ENCODE measurements at places on chromosomes 1 and 21.

DNA sequence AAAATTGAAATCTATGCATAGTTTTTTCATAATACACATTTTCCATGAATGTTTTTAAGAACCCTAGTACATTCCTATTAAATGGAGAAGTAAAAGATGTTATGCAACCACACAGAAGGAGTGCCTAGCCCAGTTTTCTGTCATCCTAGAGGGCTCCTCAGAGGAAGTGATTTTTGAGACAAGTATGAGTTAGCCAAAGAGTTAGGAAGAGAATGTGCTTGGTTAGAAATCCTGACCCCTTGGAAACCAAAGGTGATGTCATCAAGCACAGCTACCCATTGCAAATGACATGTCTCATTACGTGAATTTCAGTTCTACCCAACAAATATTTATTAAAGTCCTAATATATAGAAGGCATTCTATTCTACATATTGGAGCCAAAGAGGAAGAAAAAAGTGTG lies 88.9 kb upstream of the TNFSF4 start:
- DNase-seq: no peak

- no peak for DNase-seq
These were observed 11.4 kb downstream of the NEXN start for GRCh38 chr1:77899647-77900320.

GRCh38 chr1:38444311-38444710 lies 397.7 kb upstream of the POU3F1 start:
- DNase-seq: no peak

GRCh38 chr21:15171546-15171945 lies 106.7 kb upstream of the NRIP1 start:
- no peak for DNase-seq

DNA sequence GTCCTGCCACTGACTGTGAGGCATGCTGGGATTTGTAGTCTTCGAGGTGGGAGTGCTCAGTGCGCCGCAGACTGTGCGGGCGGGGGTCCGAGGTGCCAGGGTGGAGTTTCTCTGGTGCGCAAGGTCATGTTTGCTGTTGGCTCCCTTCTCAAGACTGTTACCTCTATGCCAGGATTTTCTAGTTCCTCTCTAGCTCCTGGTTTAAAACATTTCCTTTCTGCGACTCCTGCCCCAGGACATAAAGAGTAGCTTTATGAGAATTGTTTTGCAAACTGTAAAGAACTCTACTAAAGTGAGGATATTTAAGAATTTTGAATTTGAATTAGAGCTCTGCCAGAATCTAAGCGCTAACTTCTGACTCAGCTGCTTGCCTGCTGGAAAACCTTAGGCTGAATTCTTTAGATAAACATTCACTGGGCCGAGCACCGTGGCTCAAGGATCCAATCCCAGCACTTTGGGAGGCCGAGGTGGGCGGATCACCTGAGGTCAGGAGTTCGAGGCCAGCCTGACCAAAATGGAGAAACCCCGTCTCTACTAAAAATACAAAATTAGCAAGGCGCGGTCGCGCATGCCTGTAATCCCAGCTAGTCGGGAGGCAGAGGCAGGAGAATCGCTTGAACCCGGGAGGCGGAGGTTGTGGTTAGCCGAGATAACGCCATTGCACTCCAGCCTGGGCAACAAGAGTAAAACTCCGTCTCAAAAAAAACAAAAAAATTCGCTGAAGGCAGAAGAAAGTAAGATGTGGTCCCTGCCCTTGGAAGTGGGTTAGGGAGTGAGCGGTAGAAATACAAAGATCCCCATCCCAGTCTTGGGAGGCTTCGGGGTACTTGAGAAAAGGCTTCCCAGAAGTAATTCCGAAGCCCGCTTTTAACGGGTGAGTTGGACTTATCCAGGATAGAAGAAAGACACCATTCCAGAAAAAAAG lies 992 bp upstream of the USP48 start:
- no peak for DNase-seq

DNA sequence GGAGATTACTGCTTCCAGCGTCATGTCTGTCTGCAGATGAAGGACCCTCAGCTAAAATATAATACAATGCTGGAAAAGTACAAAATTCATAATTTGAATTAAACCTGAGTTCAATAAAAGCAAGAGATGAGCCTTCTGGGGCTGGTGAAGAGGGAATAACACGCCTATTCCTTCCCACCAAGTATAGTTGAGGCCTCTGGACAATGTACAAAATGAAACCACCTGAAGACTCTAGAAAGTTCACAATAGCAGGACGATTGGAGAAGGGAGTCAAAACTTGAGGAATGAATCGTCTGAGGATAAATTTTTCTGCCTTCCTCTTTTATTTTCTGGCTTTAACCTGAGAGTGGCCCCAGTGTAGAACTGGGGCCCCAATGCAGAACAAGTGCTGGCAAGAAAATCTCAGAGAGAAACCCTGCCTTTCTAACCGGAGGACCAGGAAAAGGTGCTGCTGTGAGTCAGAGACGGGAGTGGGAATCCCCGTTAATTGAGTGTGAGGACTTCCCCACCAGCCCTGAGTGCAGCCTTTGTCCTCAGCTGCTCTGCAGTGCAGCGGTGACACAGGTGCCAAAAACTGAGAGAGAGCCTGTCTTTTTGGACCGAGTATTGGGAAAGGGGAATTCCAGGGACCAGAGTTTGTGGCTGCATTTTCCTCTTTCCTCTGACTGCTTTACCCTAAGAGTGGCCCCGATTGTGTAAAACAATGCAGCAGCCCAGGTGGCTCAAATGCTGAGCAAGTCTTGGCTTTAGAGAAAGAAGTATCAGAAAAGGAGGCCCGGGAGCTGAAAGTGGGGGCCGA lies 264.9 kb downstream of the DYRK1A start:
- no peak for DNase-seq

- no peak for DNase-seq
These were observed 6.8 kb upstream of the BSND start for GRCh38 chr1:54991939-54992338.

DNA sequence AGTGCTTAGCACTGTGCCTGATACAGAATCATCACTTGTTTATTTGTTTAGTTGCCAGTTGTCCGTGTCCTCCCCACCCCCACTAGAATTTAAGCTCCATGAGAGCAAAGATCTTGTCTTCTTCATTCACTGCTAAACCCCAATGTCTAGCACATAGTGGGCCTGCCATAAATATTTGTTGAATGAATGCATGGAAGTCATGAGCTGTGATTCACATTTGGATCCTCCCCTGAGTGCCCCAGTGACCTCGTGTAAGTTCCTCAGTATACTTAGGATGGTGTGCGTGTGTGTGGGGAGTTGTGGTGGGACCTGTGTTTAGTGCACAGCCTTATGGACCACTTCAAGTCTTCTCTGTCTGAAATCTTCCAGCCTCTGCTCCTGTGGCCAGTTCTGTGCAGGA lies 23.1 kb downstream of the IER5 start:
- no peak for DNase-seq

GRCh38 chr21:46065914-46066551 lies 31.9 kb upstream of the COL6A2 start:
- no peak for DNase-seq

- DNase-seq: no peak
These were observed 46.2 kb upstream of the ZC3H11B start for GRCh38 chr1:219659005-219659600.

DNA sequence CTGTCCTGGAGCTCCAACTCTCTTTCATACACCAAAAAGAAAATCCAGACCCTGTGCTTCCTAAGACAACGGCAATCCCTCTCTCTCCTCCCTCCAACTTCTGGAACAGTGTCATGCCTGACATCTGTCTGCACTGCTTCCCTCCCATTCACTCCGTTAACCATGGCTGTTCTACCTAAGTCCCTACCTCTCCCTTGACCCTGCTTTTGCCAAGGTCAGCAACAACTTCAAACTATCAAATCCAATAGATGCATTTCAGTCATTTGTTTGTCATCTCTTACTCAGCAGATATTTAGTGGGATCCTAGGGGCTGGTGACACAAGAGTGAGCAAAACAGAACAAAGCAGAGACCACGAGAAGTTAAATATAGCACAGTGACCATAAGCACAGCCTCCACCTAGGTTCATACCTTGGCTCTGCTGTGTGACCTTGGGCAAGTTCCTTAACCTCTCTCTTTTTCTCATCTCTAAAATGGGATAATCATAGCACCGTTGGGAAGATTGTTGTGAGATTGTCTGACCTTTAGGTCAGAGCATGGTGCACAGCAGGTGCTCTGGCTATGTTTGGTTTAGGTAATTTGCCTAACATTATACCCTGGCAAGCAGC lies 88.9 kb downstream of the TMEM53 start:
- no peak for DNase-seq

- no peak for DNase-seq
These were observed 76.6 kb downstream of the NGF start for GRCh38 chr1:115261496-115261895.

DNA sequence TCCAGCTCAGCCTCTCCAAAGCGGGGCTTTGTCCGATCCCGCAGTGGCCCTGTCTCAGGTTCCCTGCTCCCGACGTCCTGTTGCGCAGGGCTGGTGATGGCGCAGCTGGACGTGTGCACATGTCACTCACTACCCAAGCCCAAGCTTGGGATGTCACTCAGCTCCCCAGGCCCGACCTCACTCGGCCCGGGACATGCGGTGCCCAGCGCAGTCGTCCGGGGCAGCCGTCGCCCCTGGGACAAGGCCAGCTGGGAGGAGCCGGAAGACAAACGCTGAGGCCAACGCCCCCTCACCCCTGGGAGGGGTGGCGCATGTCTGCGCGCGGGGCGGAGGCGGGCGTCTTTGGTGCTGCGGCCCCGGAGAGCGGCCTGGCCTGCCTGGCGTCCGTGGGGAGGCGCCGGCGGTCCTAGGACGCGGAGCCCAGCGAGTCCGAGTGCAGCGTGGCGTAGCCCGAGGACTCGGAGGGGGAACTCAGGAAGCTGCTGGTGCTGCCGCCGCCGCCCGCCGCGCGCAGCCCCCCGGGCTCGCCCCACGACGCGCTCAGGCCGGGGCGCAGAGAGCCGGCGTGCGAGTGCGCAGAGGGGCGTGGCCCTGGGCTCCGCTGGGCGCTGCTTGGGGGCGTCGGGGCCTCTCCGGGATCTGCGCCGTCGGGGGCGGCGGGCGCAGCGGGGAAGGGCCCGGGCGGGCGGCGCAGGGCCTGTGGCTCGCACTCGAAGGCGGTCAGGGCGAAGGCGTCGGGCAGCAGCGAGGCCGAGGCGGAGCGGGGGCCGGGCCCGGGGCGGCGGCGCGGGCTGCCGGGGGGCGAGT lies 5.2 kb downstream of the HES3 start:
- no peak for DNase-seq
